ENCODE measurements at places on chromosomes 4 and X. TPM values are rescaled to one million over a fixed set of nuclear protein-coding genes. Genes with fewer than 3 reads are reported as not detected.
A peak's percentile ranks its signal among the peaks of the same experiment; 100 is the strongest.

- H3K27ac ChIP-seq = peak overlapping the region; percentile 89
- no peaks in the 10 kb centered on the region for H3K4me1 ChIP-seq
- no peak for DNase-seq
These were observed 7.2 kb downstream of the TBC1D14 start for GRCh38 chr4:6916587-6917460.

- DNase-seq = peak; percentile 42
- H3K27ac ChIP-seq = no peak overlapping the region
- H3K4me1 ChIP-seq = peaks cover 3% of the 10 kb centered on the region
- H3K27me3 ChIP-seq = no peaks in the 10 kb centered on the region
These were observed 4.5 kb downstream of the RP2 start for GRCh38 chrX:46841346-46841745.

DNA sequence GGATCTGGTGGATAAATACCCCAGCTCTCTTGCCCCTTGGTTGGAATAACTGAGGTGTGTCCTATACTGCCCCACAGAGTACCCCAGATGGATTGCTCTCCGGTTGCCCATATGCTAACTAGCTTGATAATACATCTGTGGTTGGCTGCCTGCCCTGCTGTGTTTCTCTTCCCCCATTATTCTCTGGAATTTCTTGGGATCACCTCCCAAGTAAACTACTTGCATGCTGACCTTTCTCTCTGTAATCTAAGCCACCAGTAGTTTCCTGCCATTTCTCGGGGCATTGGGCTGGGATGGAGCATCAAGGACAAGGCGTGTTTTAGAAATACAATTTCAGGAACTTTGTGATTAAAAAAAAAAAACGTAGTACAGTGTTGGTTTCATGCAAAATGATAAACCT is 25.2 kb downstream of the PPP1R2C start:
- no peak overlapping the region for H3K4me3 ChIP-seq
- no peak overlapping the region for H3K27ac ChIP-seq
- no peaks in the 10 kb centered on the region for H3K36me3 ChIP-seq
- peaks cover 2% of the 10 kb centered on the region for H3K4me1 ChIP-seq
- peak; percentile 10 for DNase-seq

GRCh38 chrX:11336201-11336600 is 43.0 kb downstream of the AMELX start:
- no peak overlapping the region for H3K27ac ChIP-seq
- no peaks in the 10 kb centered on the region for H3K36me3 ChIP-seq
- DNase-seq = no peak
- H3K27me3 ChIP-seq = no peaks in the 10 kb centered on the region
- no peak overlapping the region for H3K4me3 ChIP-seq
- H3K4me1 ChIP-seq = no peaks in the 10 kb centered on the region

- no peaks in the 10 kb centered on the region for H3K27me3 ChIP-seq
- H3K4me1 ChIP-seq = no peaks in the 10 kb centered on the region
- H3K27ac ChIP-seq = no peak overlapping the region
- no peak for DNase-seq
These were observed 48.4 kb upstream of the CLNK start for GRCh38 chr4:10732914-10733415.

DNA sequence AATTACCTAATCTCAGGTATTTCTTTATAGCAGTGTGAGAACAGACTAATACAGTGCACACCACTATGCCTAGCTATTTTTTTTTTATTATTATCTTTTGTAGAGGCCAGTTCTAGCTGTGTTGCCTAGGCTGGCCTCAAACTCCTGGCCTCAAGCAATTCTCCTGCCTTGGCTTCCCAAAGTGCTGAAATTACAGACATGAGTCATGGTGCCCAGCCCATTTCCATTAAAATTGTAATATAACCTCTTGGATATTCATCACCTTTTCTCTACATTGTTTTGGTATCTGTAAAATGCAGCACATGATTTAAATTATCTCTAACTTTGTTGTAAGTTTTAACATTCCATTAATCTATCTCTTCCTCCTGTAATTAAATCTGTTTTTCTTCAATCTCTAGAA is 2052.9 kb downstream of the ARAP2 start:
- no peak overlapping the region for H3K27ac ChIP-seq
- H3K4me3 ChIP-seq = no peak overlapping the region
- no peaks in the 10 kb centered on the region for H3K36me3 ChIP-seq
- no peaks in the 10 kb centered on the region for H3K27me3 ChIP-seq
- DNase-seq = no peak

GRCh38 chrX:108224727-108225621 is 133.4 kb downstream of the ATG4A start:
- peak; percentile 70 for DNase-seq
- H3K4me3 ChIP-seq = no peak overlapping the region
- no peaks in the 10 kb centered on the region for H3K36me3 ChIP-seq
- H3K4me1 ChIP-seq = no peaks in the 10 kb centered on the region
- peaks cover 15% of the 10 kb centered on the region for H3K27me3 ChIP-seq

GRCh38 chr4:54843106-54843505 is 185.3 kb downstream of the KIT start:
- no peaks in the 10 kb centered on the region for H3K27me3 ChIP-seq
- no peak overlapping the region for H3K4me3 ChIP-seq
- peaks cover 13% of the 10 kb centered on the region for H3K4me1 ChIP-seq
- H3K27ac ChIP-seq = no peak overlapping the region

DNA sequence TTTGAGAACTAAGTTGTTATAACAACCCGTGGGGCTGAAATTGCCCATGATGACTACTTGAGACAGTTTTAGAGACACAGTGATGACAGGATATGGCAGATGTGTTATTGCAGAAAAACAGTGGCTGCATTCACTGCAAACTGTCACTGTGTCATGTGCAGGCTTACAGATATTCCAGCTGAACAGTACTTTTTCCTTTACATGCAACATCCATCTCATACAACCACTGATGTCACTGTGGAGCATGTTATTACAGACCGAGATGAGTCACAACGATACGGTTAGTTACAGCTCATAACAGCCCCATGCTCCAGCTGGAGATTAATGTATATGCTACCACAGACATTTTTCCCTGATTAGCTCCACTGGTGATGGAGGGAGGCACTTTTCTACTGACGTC is 207.4 kb downstream of the TMA16 start:
- H3K27ac ChIP-seq = no peak overlapping the region
- H3K27me3 ChIP-seq = no peaks in the 10 kb centered on the region
- peak; percentile 4 for DNase-seq
- H3K4me1 ChIP-seq = no peaks in the 10 kb centered on the region

DNA sequence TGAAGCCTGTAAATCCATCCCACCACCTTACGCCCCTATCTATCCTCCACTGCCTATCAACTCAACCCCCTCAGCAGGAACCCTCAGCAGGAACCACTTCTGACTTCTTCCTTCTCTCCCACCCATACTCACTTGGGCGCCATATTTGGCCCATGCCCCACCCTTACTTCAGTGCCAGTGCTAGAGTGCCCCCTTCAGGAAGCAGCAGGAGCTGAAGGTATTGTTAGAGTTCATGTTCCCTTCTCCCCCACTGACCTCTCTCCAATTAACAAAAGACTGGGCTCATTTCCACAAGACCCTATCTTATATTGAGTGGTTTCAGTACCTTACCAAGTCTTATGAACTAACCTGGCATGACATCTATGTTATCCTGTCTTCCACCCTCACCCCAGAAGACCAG is 363.1 kb upstream of the SLIT2 start:
- no peaks in the 10 kb centered on the region for H3K27me3 ChIP-seq
- H3K4me1 ChIP-seq = no peaks in the 10 kb centered on the region
- H3K4me3 ChIP-seq = no peak overlapping the region

DNA sequence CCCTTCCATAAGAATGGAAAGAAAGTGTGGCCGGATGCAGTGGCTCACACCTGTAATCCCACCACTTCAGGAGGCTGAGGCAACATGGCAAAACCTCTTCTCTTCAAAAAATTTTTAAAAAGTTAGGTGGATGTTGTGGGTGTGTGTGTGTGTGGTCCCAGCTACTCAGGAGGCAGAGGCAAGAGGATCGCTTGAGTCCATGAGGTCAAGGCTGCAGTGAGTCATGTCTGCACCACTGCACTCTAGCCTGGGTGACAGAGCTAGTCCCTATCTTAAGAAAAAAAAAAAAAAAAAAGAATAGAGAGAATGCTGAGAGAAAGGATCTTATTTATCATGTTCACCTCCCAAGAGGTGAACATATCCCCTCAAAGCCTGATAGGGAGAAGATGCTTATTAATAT is 492.1 kb upstream of the SMIM31 start:
- no peak overlapping the region for H3K27ac ChIP-seq
- H3K27me3 ChIP-seq = no peaks in the 10 kb centered on the region
- H3K36me3 ChIP-seq = no peaks in the 10 kb centered on the region
- no peak overlapping the region for H3K4me3 ChIP-seq

GRCh38 chr4:118037955-118038354 is 3.7 kb downstream of the NDST3 start:
- peaks cover 4% of the 10 kb centered on the region for H3K4me1 ChIP-seq
- no peak overlapping the region for H3K4me3 ChIP-seq
- DNase-seq = no peak
- no peak overlapping the region for H3K27ac ChIP-seq

- peak within 1 kb of the TSS; percentile 97 for H3K27ac ChIP-seq
- DNase-seq = peak; percentile 74
- no peaks in the 10 kb centered on the region for H3K27me3 ChIP-seq
- no peaks in the 10 kb centered on the region for H3K4me1 ChIP-seq
- no peaks in the 10 kb centered on the region for H3K36me3 ChIP-seq
These were observed at the start of gene SGMS2 for GRCh38 chr4:107824350-107825071. Gene SGMS2 (plus strand): TSS chr4:107824932. CDS start chr4:107895554, 70,622 bp downstream.

GRCh38 chrX:50812995-50813842 is 775 bp downstream of the SHROOM4 start:
- H3K36me3 ChIP-seq = no peaks in the 10 kb centered on the region
- no peaks in the 10 kb centered on the region for H3K4me1 ChIP-seq
- peak overlapping the region; percentile 78 for H3K27ac ChIP-seq
- peak overlapping the region; percentile 33 for H3K4me3 ChIP-seq

The XAGE2 gene
- 4.8 TPM for total RNA-seq

The NUP62CL gene
- 6.5 TPM for total RNA-seq

The GPR50 gene
- not detected for total RNA-seq

The UGT2B17 gene
- total RNA-seq = not detected

The INPP4B gene
- total RNA-seq = 32.6 TPM

Measured in lung (tissue), 17 donors.